ENCODE measurements at places on chromosomes 1 and 21.

DNA sequence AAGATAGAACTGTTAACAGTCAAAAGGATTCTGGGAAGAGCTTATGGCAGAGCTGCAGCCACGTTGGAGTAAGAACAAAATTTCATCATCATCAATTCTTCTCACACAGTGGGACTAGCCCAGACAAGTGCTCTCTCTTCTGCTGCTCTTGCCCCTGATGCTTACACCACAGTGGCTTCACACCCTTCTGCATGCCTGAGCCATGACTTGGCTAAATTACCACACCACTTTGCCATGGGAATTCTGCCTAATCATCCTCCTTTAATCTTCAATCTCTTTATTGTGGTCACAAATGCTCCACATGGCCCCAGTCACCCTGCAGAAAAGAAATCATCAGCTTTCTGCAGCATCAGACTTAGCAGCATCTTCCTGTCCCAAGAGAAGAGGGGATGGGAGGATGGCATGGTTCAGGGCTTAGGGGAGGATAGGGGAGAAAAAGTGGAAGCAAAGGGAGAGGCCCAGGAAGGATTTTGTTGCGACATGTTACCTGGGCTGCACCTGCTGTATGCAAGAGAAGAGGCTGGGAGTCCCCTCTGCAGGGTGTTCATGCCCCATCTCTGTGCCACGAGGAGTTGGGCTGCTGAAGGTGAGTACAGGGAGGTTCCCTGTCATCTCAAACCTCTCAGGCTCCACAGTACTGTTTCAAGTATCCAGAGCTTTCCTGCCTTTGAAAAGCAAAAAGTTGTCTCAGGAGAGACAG lies 9.0 kb upstream of the RPTN start:
- no peak for DNase-seq

DNA sequence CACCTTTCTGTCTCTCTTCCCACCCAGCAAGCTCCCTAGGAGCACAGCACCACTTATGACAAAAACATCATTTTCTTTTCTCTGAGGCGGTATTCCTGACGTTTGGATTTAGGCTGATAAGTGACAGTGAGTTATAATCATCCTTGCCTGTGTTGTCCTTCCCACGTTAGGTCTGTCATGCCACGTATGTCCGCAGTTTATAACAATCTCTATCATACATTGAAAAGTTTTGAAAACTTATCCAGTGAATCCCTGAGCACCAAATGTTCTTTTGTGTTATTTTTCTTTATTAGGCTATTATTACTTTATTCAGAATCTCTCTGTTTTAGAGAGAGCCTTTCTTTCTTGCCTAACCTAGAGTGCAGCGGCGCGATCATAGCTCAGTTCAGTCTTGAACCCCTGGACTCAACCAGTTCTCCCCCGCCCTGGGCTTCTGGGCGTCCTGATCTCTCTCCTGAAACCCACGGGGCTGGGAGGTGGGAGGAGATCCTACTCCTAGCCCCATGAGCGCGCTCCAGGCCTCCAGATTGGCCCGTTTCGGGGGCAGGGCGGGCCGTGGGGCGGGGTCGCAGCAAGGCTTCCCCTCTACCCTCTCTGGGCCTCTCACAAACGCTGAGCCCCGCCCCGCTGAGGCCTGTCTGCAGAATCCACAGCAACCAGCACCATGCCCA lies at the start of gene GSTM2:
TSS of gene GSTM2 (plus strand) at position 606 of the 671 bp plus-strand sequence. CDS start at position 665, 59 bp downstream.
- DNase-seq, result peak; percentile 87

GRCh38 chr1:236868625-236869467 lies 73.8 kb downstream of the MTR start:
- DNase-seq, result peak; percentile 8

DNA sequence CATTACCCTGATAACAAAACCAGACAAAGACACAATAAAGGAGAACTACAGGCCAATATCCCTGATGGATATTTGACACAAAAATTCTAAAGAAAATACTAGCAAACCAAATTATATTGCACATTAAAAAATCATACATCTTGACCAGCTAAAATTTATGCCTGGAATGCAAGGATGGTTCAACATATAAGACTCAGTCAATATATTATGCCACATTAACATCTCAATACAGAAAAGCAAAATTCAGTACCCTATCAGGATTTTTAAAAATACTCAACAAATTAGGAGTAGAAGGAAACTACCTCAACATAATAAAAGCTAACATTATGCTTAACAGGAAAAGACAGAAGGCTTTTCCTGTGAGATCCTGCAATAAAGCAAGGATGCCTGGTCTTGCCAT lies 177.1 kb downstream of the MAGI3 start:
- no peak for DNase-seq

DNA sequence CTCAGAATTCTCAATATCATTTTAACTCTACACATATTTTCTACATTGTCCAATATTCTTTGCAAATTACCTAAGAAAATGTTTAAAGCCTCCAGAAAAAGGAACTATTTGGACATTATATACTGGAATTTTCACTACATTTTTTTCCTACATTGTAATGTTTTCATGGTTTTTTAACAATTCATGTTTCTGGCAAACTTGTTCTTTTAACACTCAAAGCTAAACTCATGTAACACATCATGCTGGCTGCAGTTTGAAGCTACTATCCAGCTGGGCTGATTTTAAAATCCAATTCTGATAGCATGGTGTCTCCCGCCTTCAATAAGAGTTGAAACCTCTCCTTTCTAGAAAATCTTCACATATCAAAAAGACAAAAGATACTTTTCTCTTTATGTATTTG lies 52.0 kb downstream of the TGFBR3 start:
- DNase-seq, result no peak

- DNase-seq, result no peak
Measured at GRCh38 chr1:201882665-201883132, 6.0 kb upstream of the SHISA4 start.

- no peak for DNase-seq
Measured at GRCh38 chr1:33143698-33144097, 38.1 kb downstream of the TRIM62 start.

- DNase-seq, result no peak
Measured at GRCh38 chr1:109892561-109893368, 17.9 kb upstream of the CSF1 start.

GRCh38 chr1:73659136-73659535 lies 538.8 kb downstream of the LRRIQ3 start:
- no peak for DNase-seq

DNA sequence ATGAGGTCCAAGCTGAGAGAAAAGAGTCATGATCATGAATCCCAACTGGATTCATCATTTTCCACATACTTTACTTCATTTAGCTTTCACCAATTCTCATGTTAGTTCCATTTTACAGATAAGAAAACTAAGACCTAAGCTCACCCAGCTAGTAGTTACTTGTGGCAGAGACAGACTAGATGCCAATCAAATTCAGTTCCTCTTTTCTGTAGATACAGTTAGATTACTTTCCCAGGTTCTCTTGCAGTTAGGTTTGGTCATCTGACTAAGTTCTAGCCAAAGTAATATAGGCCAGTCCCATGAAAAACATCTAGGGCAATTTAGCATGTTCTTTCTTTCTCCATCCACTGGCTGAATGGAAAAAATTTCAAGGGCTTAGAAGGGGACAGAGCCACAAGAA lies 8.9 kb upstream of the KCND3 start:
- no peak for DNase-seq

DNA sequence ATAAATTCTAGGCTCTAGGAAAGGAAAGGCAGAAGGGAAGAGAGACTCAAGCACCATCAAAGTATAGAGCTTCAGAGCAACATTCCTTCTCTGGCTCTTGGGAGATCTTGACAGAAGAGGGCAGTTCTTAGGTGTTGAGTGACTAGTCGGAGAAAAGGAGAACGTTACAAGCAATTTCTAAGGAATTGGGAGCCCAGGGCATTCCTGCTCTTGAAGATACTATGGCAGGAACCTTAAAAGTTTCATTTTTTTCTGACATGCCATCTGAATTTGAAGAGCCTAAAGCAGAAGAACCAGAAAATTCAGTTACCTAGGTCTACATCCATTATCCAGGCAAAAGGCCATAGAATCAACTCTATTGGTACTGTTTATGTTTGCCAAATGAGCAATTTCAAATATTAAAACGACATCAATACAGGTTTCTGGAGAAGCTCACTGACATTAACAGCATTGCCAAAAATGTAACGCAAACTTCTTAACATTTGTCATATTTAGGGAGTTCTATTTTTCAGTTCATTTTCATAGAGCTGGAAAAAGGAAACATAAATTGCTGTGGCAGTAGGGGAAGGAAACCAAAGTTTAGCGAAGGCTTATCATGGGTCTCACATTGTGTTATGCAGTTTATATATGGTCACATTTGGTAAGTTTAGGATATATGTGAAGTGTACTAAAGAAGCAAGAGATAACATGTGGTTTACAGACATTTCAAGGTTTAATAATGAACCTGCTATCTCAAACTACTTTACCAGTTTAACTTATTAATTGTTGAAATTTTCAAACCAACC lies 210.1 kb upstream of the NRIP1 start:
- DNase-seq, result no peak

- no peak for DNase-seq
Measured at GRCh38 chr21:34612056-34612455, 2.9 kb downstream of the RCAN1 start.

DNA sequence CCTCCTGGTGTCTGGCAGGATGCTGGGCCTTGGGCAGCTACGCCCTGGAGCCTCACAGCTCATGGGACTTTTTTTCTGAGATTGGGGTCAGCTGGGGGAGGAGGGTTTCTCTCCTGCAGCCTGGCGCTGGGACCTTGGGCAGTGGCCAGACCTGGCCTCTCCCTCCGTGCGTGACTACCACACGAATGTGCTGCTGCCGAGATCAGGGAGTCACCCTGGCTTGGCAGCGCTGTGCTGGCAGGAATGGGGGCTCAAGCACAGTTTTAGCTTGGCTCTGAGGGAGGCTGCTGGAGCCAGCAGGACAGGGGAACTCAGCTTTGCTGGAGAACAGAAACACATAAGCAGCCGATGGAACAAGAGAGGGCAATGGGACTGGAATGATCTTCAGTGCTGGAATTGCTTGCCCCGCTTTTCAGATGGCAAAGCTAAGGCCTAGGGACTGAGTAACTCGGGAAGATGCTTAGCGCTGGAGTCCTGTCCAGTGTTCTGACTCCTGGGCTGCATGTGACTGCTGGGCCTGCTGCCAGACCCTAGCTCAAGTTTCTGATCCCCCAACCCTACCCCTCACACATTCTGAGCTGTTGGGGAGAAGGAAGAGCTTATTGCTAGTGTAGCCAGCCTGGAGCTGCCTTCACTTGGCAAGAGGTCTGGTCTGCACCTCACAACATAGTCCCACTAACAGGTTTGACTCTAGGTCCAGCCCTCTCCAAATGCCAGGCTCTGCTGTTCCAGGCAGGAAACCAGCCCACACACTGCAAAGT lies 69.9 kb downstream of the NAV1 start:
- DNase-seq, result no peak

- no peak for DNase-seq
Measured at GRCh38 chr1:78351551-78352216, 139.1 kb upstream of the PTGFR start.

GRCh38 chr1:22751124-22751531 lies 40.5 kb downstream of the EPHB2 start:
- no peak for DNase-seq

GRCh38 chr1:1753607-1754005 lies 24.7 kb downstream of the NADK start:
- no peak for DNase-seq

DNA sequence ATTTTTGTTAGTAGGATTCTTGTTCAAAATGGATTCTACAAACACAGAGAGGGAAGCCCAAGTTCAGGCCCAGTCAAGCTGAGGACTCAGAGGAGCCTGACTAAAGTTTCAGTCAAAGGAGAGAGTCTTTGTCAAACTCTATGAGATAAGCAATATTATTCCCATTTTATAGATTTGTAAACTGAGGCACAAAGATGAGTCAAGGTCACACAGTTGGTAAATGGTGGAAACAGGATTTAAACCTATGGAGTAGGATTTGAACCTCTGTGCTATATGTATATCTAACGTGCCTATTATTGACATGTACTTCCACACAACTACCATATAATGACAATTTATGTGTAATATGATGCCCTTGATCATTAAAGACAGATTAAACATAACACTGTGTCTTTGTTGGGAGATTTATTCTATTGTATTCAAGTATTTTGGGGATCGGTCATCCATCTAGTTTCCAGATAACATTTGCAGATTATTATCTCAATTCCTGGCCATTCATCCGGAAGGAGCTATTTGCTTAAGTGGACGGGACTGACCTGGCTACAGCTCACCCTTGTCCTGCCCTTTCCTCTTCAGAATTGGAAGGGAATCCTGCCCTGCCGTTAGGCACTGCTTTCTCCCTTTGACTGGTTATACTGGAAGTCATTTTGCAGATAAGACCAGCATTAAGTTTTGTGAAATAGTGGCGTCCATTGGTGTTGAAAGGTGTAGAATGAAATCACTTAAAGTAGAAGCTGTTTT lies 86.1 kb upstream of the LMO4 start:
- DNase-seq, result no peak

DNA sequence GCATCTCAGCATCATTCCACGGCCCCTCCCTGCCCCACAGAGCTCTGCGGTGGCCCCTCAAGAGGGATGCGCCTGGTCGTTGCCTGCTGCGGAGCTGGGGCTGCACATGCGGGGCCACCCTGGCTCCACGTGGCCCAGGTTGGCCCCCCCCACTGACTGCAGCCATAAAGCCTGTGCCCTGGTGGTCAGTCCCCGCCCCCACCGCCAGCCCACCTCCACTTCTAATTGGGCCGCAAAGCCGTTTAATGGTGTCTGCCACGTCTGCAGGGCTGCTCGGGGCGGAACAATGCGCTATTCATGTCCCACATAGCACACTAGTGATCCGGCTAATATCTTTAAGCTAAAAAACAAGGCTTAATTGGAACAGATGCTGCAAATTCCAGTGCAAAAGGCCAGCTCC lies 33.5 kb upstream of the ACTRT2 start:
- DNase-seq, result no peak

GRCh38 chr1:217622042-217622441 lies 8.8 kb downstream of the GPATCH2 start:
- DNase-seq, result no peak

DNA sequence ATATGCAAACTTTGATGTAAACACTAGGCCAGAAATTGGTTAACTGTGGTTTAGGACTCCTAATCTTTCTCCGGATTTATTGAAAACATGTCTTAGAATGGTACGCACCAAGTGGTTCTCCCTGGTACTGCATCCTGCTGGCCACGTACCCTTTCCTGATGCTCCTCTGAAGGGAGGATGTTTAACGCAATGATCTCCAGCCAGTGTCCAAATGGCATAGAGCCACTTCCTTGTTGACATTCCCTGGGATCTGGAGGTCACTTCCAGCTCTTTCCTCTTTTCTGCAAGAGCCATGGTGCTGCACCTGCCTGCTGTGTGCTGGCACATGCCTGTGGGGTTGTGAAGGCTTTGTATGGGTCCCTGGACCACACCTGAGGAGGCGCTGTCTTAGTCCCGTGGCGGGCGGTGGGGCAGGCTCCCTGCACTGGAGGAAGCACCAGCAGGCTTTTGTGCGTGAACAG lies 53.9 kb downstream of the GALNT2 start:
- no peak for DNase-seq

- DNase-seq, result no peak
Measured at GRCh38 chr1:152227310-152227928, 3.4 kb upstream of the HRNR start.

- DNase-seq, result no peak
Measured at GRCh38 chr21:44293551-44294231, 6.2 kb upstream of the PFKL start.

GRCh38 chr1:24091971-24092482 lies 19.9 kb downstream of the MYOM3 start:
- no peak for DNase-seq

- DNase-seq, result no peak
Measured at GRCh38 chr1:83882906-83883305, 116.0 kb downstream of the TTLL7 start.

- DNase-seq, result no peak
Measured at GRCh38 chr1:117814856-117815797, 114.3 kb downstream of the GDAP2 start.
